ENCODE measurements at places on chromosomes 2 and 18.
A peak's percentile ranks its signal among the peaks of the same experiment; 100 is the strongest.

GRCh38 chr2:68438455-68439303, 28.4 kb downstream of the FBXO48 start:
- DNase-seq: no peak

DNA sequence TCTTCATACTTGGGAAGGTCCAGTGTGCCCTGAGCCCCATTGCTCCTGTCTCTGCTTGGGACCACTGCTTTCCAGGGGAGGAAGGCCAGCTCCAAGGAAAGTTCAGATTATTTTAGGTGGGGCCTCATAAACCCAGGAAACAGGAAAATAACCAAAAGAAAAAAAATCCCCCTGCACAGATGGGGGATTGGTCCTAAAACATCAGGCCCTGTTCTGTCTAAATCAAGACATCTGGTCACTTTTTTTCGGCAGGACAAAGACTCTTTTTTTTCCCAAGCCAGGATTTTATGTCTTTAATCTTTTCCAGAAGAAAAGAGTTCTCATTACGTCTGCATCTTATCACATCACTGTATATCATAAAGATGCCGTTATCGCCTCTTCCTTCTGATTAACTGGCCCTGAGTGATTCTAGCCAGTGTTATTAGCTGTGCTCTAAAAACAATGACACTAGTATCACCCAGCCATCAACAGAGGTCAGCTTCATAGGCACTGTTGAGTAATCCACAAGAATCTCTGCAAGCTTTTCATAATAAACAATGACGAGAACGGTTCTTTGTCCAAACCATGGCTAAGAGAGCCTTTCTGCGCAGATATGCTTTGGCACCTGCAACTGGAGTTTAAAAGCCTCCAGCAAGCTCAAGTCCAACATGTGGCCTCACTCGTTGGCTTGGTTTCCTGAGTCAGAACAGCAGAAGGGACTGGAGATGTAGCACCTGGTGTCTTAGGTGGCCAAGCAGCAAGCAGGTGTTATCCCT, 138.2 kb downstream of the VAPA start:
- DNase-seq: no peak

DNA sequence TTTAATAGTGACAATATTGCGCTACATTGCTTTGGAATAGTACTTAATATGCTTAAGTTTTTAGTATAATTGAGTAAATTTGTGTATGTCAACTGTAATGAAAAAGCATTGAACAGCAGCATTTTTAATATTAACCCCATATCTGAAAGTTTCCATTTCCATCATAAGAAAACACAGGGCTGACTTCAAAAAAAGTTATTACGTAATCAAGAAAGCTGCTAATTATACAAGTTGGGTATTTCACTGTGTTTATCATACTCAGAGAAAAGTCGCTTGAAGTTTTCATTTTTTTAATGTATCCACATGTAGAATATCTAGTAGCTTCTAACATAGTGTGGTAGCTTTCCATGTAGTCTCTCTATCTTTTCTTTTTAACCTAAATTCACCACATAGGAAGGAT, 146.5 kb downstream of the PKP4 start:
- no peak for DNase-seq

GRCh38 chr2:240230291-240230931, 90.0 kb upstream of the OTOS start:
- DNase-seq: no peak

- no peak for DNase-seq
Measured at GRCh38 chr2:108441712-108442111, 7.3 kb upstream of the GCC2 start.

GRCh38 chr2:129430911-129431310, 548.6 kb upstream of the RAB6C start:
- DNase-seq: no peak

- DNase-seq: no peak
Measured at GRCh38 chr2:8337321-8337720, 344.5 kb upstream of the ID2 start.

DNA sequence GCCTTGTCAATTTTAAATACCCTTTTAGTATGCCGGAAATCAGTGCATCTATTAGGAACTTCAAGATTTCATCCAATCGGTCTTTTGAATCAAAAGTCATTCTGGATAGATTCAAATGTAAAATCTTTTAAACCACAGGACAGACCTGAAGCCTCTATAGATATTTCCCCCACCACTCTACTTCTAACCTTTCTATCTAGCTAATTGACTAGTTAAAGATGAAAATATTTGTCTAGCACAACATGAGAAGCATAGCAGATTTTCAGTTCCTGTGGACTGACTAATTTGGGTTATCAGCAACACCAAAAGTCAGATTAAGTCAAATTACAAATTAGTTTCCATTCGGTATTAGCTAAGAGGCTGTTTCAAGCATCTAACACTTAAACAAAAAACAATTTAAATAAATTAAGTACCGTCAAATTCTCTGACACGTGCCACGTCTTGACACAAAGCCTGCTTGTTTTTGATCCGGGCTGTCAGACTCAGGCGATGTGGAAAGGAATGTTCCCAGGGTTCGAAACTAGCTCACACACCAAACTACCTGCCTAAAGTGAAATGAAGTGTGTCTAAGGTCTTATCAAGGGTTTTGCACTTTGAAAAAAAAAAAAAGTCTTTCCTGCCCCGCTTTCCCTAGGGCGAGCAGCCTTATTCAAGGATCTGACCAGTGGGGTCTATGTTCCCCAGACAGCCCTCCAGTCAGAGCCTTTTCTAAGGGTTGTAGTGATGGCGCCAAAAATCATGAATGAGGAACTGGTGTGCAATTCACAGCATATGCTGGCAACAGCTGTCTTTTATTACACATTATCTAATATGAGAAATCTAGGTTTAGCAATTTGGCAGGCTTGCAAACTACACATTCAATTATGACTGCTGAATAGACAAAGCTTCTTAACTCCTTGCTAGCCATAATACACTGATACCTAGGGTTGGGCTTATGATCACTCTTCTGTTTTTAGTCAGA, 4.7 kb downstream of the CYTIP start:
- DNase-seq: peak; percentile 76

DNA sequence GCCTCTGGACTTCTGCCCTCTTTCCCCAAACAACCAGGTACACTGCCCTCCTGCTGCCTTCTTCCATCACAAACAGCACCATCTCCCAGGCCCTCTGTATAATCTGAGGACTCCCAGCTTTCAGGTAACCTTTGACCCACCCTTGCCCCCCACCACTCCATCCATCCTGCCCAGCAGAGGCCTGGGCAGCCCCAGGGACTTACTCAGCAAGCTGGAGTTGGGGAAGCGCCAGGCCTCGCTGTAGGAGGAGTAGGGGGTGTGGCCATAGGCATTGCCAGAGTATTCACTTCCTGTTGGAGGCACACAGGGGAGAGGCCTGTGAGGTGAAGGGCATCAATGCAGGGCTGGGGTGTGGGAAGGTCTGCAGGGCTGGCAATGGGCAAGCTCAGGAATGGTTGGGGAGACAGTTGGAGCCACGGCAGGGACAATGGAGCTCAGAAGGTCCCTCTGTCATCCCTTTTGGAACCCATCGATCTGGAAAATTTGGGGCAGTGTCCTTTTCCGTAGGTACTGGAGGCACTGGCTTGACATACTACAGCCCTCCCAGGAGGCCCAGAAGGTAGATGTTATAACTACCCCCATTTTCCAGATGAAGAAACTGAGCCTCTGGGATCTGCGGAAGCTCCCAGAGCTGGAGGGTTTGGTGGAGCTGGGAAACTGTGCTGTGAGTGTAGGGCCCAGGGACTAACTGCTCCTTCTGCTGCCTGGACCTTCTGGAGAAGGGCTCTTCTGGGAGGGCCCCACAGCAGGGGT, 46.3 kb downstream of the PSD4 start:
- DNase-seq: no peak

- no peak for DNase-seq
Measured at GRCh38 chr2:104340162-104340561, 513.8 kb upstream of the POU3F3 start.

DNA sequence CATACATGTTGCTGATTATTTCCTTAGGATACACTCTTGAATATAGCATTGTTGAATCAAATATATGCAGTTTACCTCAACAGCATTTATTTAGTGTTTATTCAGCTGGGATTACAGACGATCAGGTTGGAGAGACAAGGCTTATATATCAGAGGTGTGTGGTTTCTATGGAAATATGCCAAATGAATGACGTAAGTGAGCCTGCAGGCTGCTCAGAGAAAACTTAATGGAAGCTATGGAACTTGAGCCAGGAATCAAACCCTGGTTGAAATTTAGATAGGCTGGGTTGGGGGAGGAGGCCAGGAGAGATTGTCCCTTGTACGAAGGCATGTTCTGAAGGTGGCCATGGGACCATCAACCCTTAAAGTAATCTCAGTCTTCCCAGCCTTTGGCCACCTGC, 79.5 kb downstream of the INPP4A start:
- no peak for DNase-seq

- no peak for DNase-seq
Measured at GRCh38 chr18:58694221-58694620, 23.0 kb downstream of the MALT1 start.

DNA sequence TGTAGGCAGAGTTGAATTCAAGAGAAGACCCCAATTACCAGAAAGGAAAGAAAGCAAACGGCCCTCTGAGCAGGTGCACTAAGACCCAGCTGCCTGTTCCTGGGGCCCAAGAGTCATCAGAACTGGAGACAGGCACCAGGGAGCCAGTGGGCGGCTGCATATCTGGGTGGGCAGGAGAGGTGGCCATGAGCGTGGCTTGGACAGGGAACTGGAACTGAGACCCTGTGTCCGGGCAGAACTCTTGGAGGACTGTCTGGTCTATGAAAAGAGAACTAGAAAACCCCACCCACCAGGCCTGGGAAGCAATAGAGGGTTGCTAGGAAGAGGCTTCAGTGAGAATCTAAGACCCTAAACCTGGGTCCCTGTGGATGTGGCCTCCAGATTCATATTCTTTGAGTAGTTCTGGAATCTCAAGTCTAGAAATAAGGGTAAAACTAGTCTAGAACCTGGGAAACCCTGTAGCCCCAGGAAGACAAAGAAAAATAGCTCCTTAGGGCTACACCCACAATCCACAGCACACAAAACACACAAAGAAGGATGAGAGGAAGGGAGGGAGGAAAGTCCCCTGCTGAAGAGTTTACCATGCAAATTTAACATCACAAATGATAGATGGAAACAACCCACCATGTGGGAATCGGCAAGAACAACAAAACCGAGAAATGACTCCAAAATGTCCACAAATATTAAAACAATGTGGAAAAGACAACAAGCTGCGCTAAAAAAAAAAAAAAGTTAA, 147.0 kb downstream of the HDAC4 start:
- no peak for DNase-seq

DNA sequence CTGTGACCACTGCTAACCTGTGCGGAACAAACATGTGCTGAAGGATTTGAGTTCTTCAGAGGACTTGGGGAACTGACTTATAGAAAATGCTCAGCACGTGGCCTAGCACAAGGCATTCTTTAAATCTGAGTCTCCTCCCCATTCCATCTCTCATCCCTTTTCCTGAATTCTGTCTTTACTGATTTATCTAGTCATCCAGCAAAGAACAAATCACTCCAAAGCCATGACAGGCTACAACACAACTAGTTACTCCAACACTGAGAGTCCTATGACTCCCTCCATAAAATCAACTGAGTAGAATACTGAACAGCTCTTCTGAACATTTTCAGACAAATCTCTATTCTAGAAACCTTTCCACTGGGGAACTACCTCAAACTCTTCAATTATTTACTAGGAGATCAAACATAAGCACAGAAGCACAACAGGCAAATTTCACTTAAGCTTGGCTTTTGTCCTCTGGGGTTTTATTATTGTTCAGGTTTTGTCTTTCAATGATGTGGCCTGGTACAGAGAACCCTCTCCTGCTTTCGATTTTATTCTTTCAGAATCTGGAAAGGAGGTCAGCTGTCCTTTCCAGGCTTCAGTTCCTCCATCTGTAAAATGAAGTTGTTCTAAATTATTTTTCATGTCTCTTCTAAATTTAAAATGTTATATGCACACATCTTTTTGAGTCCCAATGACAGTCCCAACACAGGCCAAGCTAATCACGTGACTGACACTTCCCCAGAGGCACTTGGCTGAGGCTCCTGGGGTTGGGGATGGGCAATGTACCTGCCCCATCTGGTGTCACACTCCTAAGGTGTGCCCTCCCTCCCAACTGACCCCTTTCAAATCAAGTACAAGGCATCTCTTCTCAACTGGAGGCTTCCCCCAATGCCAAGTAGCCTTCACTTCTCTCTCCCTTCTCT, 31.8 kb downstream of the RNU4ATAC start:
- no peak for DNase-seq

DNA sequence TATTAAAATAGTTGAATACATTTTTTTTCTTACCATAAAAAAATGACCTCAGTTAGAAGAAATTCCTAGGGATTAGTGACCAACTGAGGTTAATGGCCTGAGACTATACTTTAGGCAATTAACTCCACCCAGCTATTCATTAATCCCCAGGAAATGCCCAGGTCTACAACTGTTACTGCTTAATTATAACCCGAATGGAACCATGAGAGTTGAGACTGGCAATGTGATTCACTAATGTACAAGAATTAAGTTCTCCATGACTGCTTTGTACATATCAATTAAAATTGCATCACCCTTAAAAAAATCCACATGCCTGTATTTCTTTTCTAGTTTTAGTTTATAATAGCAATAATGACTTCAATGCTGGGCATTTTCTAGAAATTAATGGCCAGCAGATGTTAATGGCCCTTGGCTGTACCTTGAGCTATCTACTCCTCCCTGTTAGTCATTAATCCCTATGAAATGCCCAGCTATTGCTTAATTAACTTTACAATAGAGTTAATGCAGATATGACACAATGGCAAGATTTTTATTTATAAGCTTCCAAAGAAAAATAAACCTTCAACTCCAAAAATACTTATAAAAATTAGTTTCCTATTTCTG, 44.1 kb downstream of the ERBB4 start:
- DNase-seq: no peak

GRCh38 chr2:138708682-138709241, 71.4 kb downstream of the NXPH2 start:
- peak; percentile 73 for DNase-seq

DNA sequence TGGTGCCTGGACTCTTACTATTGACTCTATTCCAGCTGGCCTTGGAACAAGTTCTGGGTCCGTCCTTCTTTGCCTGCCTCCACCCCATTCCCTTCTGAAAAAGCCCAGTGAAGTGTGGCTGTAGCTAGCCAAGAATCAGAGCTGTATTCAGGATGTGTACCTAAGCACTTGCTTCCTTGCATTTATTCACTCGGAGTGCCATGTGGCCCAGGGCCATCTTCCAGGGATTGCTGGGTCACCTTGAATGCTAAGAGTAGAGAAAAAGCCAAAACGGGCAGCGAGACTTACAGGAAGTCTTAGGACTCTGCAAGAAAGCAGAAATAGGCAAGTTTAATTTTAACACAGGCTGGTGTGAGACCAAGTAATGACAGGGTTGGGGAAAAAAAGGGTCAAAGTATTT, 4.1 kb downstream of the ITGA6 start:
- no peak for DNase-seq

- DNase-seq: no peak
Measured at GRCh38 chr2:48473271-48473670, 56.7 kb upstream of the STON1 start.

- DNase-seq: no peak
Measured at GRCh38 chr2:22454826-22455485, 930.0 kb upstream of the KLHL29 start.

GRCh38 chr2:8797682-8798081, 39.7 kb downstream of the KIDINS220 start:
- DNase-seq: no peak
